Activated CD4-positive, CD25-positive, alpha-beta regulatory T cell treated with anti-CD3 and anti-CD28 coated beads, Interleukin-2, amount 50 U/mL, for 72 hours (primary cell): ENCODE measurements at places on chromosomes 1 and 21.

- no peak for DNase-seq
Measured at GRCh38 chr21:32994305-32994704, 31.4 kb upstream of the OLIG2 start.

DNA sequence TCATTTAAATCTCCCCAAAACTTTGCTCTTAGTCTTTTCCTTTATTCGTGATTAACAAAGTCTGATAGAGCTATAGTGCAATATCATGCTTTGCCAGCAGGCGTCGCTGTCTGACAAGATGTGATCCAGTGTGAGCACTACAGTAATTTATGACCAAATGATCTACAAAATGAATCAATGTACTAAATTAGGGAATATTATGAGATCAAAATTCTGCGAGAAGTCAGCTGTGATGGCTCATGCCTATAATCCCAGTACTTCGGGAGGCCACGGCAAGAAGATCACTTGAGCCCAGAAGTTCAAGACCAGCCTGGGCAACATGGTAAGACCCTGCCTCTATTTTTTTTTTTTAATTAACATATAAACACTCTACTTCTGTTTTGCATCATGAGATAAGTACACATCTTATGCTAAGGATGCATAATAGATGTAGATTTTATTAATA is 3.6 kb upstream of the SPSB1 start:
- peak; percentile 91 for DNase-seq

DNA sequence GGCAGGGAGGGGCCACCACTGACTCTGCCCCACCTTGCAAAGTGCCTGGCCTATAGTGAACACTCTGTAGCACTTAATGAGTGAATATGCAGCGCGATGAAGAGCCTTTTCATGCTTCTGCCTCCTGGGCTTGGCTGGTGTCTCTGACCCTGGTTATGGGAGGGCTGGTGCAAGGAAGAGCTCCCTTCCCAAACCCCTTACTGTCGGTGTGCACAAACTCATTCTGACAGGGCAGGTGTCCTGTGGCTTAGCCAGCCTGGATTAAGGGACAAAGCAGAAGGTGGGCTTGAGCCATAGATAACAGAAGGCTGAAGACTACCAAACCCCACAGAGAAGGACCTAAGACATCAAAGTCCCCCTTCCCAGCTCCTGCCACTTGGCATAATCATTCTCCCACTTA is 2.0 kb upstream of the NCMAP start:
- DNase-seq = no peak

DNA sequence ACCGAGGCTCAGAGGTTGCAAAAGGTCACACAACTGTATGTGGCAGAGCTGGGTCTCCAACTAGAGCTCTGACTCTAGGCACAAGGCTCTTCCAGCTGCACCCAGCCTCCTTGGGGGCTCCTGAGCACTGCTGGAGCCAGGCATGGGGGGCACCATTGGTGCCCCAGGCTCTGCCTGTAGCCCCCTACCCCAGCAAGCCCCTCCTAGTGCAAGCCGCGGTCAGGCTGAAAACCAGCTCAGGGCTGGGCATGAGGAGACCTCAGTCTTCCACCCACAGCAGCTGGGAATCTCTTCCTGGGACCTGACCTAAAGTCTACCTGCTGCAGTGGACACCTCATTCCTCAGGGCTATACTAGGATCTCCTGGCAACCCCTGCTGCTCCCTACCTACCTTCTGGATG is 14.6 kb downstream of the TNNT2 start:
- DNase-seq = no peak

- DNase-seq = no peak
Measured at GRCh38 chr1:145892486-145893087, 6.9 kb upstream of the ANKRD35 start.

DNA sequence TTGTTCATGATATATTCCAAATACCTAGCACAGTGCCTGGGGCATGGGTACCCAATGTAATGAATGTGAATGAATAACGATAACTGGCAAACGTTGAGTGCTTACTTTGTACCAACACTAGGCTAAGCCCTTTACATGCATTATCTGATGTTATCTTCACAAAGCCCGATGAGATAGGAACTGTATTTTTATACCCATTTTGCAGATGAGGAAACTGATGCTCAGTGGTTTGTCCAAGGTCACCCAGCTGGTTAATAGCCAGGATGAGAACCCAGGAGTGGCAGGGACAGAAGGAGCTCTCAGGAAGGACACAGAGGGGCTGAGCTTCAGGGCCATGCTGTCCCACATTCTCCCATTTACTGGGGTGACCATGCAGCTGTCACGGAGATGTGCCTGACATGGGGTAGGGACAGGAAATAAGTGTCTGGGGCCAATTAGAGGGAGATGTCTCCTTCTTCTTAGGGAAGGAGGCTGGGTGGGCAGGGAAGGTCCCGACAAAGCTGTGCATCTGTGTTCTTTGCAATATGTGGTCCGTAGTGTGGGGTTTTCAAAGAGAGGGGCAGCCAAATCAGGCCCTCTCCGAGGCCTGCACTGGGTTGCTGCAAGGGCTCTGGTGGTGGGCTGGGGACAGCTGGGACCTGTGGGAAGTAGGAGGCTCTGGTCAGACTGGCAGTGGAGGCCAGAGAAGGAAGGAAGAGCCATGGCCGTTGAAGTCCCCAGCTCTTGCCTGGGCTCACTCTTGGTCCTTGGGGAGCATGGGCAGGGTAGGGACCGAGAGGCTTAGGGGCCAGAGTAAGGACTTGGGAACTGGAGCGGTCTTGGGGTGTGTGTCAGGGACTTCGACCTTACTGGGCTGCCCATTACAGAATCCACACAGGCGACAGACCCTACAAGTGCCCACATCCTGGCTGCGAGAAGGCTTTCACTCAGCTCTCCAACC is 26.6 kb downstream of the A3GALT2 start:
- DNase-seq = no peak

DNA sequence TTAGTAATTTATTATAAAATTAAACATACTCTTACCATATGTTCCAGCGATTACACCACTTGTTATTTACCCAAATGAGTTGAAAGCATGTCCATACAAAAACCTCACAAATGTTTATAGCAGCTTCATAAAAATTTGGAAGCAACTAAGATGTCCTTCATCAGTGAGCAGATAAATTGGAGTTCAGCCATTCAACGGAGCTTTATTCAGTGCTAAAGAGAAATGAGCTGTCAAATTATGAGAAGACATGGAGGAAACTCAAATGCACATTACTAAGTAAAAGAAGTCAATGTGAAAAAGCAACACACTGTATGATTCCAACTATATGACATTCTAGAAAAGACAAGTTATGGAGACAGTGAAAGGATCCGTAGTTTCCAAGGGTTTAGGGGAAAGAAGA is 606.7 kb upstream of the TMPRSS15 start:
- no peak for DNase-seq

DNA sequence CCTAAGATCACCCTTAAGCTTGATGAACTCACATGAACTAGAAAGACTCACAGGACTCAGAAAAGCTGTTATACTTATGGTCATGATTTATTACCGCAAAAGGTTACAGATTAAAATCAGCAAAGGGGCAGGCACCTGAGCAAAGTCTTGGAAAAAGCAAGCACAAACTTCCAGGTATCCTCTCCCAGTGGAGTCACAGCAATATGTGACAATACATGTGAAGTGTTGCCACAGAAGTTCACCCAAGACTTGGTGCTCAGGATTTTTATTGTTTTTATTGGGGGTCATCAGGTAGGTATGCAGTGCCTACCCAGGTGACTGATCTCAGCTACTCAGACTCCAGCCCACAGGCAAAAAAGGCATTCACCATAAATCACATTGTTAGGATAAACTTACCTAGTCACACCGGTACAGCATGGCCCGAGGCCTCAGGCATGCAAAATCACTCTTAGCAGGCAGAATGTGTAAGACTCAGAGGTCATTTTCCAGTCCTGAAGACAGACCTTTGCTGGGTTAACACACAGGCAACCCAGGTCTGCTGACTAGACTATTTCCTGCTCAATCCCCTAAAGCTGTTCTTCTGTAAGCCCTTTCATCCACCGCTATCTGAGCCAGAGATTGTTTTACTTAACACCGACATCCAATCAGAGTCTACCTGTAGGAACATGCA is 55.6 kb downstream of the SSX2IP start:
- DNase-seq = no peak

DNA sequence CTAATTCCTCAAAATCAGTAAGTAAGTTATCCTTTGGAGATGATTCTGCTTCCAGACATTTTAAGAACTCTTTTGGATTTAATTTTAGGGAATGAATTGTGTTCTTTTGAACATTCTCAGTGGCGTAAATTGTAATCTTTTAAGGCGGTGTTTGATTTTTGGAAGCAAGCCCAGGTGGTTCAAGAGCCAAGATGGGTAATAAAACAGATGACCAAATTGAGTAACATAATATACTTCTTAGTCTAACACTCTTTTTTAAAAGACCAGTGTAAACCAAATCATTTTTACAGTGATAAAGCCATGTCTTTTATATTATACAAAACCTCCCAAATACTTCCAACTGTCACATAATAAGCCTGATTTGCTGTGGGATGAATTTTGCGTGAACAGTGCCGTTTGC is 133.8 kb downstream of the LRRC40 start:
- DNase-seq = no peak
